Myocyte (in vitro differentiated cells): ENCODE measurements at places on chromosomes 16 and 17. TPM values are rescaled to one million over a fixed set of nuclear protein-coding genes. Genes with fewer than 3 reads are reported as not detected.
A peak's percentile ranks its signal among the peaks of the same experiment; 100 is the strongest.

Gene TBC1D26
- total RNA-seq: 0.05 TPM in 1 of 2 replicates, not detected in the other

Gene TCAP
- 10.1 and 23.1 TPM in 2 replicates for total RNA-seq

Gene QPRT
- total RNA-seq: 20.7 and 31.0 TPM in 2 replicates

GRCh38 chr16:81590714-81591544 lies 146.3 kb downstream of the CMIP start:
- DNase-seq: peak; percentile 71

DNA sequence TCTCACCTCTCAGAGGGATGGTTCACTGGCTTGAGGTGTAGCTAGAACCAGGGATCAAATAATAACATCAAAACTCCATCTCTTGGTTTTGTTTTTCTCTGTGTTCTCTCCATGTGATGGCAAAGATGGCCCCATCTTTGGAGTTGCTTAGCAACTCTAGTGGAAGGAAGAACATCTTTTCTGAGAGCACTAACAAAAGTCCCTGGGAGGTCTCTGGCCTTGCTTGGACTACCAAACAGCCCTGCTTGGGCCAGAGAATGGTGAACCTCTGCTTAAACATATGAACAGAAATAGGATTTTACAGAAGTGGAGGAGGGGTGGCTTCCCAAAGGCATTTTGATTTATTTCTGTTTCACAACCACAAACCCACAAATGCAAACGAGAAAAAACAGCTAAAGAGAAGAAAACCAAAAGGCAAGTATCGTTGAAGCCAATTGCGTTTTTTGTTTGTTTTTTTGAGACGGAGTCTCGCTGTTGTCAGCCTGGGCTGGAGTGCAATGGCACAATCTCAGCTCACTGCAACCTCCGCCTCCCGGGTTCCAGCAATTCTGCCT lies 13.2 kb downstream of the GABARAPL2 start:
- DNase-seq: no peak

DNA sequence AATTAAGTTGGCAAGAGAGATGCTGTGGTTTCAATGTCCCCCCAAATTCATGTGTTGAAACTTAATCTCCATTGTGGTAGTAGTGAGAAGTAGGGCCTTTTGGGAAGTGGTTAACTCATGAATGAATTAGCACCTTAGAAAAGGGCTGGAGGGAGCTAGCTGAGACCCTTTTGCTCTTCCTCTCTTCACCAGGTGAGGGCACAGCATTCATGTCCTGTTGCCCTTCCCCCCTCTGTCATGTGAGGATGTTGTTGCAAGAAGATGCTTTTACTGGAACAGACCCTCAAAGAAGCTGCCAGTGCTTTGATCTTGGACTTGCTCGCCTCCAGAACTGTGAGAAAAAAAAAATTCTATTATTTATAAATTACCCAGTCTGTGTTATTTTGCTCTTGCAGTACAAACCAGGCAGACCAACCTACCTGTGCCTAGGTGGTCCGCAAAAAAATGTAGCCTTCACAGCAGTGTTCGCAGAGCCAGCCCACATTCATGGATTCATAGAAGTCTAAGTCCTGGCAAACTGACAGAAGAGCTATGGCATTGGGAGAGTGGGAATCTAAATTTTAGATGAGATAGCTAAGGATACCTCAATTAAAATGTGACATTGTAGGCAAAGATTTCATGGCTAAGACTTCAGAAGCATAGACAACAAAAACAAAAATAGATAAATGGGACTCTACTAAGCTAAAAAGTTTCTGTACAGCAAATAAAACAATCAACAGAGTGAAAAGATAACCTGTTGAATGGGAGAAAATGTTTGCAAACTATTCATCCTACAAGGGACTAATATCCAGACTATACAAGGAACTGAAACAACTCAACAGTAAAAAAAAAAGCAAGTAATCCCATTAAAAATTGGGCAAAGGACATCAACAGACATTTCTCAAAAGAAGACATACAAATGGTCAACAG lies 32.0 kb upstream of the ABCA5 start:
- peak; percentile 2 for DNase-seq

DNA sequence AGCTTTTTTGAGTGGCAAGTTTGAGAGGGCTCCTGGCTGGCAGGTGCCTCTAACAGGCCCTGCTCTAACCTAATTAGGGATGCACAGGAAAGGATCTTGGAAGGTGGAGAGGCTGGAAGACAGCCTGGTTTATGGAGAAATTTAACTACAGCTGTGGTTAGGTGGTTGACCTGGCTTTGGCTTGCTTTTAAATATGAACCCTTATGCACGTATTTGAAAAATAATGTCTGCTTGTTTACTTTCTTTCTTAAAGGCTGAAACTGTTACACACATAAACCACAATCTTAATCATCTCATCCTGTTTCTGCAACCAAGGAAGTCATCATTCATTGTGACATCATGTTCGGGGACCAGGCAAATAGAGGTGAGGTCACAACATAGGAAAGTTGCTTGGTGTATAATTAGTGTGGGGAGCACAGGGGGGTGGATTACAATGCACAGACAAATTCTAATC lies 23.1 kb upstream of the DHRS13 start:
- peak; percentile 42 for DNase-seq

- no peak for DNase-seq
Observed at GRCh38 chr17:12693640-12694039, 27.9 kb downstream of the MYOCD start.

DNA sequence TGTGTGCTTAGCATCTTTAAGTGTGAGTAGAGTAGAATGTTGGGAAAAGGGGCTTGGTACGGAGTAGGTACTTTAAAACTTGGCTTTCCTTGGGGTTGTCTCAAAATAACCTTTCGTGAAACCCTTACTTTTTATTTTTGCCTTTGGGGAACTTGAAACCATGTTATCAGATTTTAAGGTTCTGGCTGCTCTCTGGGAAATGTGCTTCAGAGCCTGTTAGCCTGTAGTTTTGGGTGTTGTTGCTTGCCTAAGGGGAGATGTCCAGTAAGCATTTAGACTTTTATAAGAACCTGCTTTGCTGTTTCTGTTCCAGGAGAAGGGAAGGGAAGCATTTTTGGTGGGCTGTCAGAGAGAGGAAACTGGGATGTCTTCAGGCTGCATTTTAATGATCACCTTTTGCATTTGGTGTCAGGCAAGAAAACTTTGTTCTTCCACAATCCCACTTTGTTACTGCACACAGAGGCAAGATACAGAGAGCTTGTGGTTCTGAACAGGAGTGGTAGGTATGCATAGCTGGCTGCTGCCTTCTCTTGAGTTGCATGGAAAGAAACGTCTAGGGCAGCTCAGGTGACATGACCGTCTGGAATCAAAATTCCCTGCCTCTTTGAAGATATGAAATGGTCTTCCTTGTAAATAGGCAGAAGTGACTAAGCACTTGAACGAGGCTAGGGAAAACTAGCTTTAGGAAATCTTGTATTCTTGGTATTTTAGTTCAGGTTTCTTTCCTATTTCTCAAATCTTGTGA lies 1.7 kb downstream of the RABEP1 start:
- DNase-seq: no peak
